ENCODE measurements at places on chromosomes 7 and 10. TPM values are rescaled to one million over a fixed set of nuclear protein-coding genes. Genes with fewer than 3 reads are reported as not detected.

SFTPA1 gene
- not detected for total RNA-seq

GIMAP8 gene
- total RNA-seq = 15.2 TPM

BUD31 gene
- 43.8 TPM for total RNA-seq

AKR1D1 gene
- total RNA-seq = not detected

ZNF853 gene
- 6.6 TPM for total RNA-seq

PHKG1 gene
- total RNA-seq = 3.6 TPM

CAPZA2 gene
- 286 TPM for total RNA-seq

RTKN2 gene
- 12.2 TPM for total RNA-seq

PGAM2 gene
- total RNA-seq = 3.1 TPM

DNA sequence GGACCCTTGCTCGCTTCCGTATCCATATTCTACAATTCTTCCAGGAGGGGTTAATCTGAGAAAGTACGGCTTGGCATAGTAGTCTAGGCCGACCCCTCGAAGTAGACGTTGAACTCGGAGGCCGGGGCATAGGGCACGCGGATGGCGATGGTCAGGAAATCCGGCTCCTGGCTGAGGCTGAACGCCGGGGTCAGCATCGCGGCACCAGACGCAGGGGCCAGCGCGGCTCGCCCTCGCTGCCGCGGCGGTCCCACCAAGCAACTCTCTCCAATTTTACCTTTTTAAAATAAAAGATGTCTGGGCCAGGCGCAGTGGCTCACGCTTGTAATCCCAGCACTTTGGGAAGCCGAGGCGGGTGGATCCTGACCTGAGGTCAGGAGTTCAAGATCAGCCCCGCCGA, 7.3 kb upstream of the SGMS1 start:
- DNase-seq = no peak

GRCh38 chr7:69765879-69766278, 167.6 kb downstream of the AUTS2 start:
- no peak for DNase-seq

- no peak for DNase-seq
Measured at GRCh38 chr7:159078911-159079270, 65.8 kb downstream of the VIPR2 start.

DNA sequence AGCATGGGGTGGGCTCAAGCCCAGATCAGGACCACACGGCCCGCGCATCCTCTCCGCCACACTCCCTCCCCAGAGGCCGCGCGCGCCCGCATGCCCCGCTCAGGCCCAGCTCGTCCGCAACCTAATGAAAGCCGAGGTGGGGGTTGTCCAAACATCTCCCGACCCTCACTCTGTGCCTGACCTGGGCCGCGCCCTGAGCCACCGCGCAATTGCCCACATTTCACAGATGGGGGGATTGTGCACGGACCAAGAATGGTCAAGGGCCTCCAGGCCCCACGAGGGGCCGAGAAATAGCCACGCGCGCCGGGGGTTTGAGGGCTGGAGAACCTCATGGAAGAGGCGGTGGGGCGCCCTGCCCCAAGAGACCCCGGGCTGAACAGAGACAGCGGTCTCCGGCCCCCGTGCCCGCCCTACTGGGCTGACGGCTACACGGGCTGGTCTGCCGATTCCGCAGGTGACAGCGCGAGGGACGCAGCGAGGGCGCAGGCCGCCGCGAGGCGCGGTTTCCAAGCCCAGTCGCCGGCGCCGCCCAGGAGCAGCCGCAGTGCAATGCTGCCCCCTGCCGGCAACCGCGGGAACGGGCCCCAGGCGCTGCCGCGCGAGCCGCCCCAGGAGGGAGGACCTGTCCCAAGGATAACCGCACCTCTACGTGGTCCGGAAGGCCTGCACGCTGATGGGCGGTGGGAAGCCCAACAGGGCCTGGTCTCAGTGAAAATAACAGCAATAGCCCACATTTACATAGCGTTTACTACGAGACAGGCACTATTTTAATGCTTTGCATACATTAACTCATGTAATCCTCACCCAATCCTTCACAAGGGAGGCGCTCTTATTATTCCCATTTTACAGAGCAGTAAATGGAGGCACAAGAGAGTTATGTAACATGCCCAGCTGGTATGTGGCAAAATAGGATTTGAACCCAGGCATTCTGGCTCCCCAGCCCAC, 10.5 kb upstream of the GRID1 start:
- no peak for DNase-seq

- no peak for DNase-seq
Measured at GRCh38 chr7:45573661-45574415, at the start of gene ADCY1. TSS of gene ADCY1 (plus strand) at chr7:45574368. CDS start at chr7:45574544, 176 bp downstream.

- no peak for DNase-seq
Measured at GRCh38 chr7:954330-955238, at the start of gene ADAP1. TSS of gene ADAP1 (minus strand) at chr7:954680. CDS start at chr7:954477, 203 bp downstream.

DNA sequence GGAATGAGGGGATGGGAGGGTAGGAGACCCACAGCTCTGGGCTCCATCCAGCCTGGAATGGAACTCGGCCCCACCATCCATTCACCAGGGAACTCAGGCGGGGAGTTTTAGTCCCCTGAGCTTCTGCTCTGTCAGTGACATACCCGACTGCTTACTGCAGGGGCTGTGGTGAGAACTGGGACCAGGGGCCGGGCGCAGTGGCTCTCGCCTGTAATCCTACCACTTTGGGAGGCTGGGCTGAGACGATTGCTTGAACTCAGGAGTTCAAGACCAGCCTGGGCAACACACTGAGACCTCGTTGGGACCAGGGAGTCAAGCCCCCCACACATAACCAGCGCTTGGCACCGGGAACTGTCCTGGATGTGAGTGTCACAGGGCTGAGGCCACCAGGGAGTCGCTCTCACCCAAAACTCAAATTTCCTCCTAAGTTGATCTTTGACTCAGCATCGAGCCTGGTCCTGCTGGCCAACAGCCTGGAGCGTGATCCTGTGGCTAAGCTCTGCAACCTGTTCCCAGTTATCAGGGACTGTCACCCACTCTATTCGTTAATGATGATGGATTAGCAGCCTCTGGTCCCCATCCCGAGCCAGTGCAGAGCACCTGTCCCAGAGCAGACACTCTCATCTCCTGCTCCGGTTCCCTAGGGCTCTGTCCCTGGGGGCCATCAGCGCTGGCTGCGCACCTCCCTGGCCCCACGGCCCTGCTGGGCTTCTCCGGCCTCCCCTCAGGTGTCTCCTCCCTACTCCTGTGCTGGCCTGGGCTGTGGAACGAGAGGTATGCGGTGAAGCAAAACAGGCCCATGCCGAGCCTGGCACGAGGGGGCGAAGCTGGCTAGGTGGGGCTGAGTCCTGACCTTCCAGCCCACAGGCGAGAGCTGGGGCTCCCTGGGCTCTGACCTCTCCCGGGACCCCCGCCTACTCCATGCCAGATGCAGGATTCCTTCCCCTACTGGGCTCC, 902 bp upstream of the CLDN15 start:
- DNase-seq = no peak

GRCh38 chr10:33008499-33009243, 50.6 kb upstream of the ITGB1 start:
- no peak for DNase-seq

DNA sequence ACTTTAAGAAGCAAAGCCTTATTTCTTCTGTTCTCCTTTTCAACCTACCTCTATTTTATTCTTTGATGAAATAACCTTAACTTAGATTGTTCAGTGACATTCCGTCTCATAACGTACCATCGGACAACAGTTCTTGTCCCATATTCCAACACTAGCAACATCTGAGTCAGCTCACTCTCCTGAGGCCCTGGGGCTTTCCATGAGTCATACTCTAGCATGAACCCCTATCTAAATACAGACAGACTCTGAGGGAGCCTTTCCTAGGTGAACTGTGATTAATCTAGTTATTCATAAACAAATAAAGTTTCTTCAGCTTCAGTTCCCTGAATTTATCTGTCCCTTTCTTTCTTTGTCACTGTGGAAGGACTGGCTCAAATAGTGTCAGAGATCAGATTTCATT, 168.7 kb upstream of the LYZL1 start:
- DNase-seq = no peak

GRCh38 chr10:11988924-11989323, 53.7 kb downstream of the UPF2 start:
- DNase-seq = no peak

GRCh38 chr7:139339025-139339424, 2.1 kb upstream of the FMC1 start:
- DNase-seq = no peak
